ENCODE measurements at places on chromosomes 7 and 10.

DNA sequence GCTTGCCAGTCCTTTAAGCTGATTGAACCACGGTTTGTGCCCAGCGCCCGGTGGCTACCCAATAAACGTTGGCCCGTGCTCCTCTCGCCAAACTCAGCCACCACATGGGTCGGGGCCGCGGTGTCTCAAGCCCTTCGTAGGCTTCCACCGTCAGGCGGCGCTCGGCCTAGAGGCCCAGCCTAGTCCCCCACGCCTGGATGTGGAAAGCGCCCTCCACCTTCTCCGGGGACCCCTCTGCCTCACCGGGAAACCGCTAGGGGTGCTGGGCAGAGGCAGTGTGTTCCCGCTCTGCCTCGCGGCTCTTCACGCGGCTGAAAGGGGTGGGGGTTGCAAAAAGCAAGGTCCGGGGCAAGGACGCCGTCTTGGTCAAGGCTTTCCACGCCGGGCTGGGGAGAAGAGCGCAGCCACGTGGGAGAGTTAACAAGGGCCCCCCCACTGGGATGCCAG lies 29.8 kb downstream of the LEP start:
- no peak for DNase-seq

DNA sequence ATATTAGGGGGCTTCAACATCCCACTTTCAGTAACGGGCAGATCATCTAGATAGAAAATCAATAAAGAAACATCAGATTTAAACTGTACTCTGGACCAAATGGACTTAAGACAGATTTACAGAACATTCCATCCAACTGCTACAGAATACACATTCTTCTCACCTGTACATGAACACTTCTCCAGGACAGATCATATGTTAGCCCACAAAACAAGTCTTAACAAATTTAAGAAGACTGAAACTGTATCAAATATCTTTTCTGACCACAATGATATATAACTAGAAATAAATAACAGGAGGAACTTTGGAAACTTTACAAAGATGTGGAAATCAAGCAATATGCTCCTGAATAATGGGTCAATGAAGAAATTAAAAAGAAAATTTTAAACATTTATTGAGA lies 86.7 kb downstream of the MICU1 start:
- no peak for DNase-seq

GRCh38 chr10:95430231-95430951 lies 130.8 kb downstream of the SORBS1 start:
- no peak for DNase-seq

- DNase-seq, result no peak
Measured at GRCh38 chr10:85433248-85433647, 933.3 kb downstream of the GRID1 start.

- DNase-seq, result no peak
Measured at GRCh38 chr7:7687800-7688199, 30.6 kb downstream of the RPA3 start.

- no peak for DNase-seq
Measured at GRCh38 chr10:110828525-110828924, 43.2 kb upstream of the PDCD4 start.

- DNase-seq, result no peak
Measured at GRCh38 chr7:158572000-158572828, 15.4 kb downstream of the PTPRN2 start.

GRCh38 chr7:90708841-90709317 lies 112.8 kb downstream of the CDK14 start:
- no peak for DNase-seq

DNA sequence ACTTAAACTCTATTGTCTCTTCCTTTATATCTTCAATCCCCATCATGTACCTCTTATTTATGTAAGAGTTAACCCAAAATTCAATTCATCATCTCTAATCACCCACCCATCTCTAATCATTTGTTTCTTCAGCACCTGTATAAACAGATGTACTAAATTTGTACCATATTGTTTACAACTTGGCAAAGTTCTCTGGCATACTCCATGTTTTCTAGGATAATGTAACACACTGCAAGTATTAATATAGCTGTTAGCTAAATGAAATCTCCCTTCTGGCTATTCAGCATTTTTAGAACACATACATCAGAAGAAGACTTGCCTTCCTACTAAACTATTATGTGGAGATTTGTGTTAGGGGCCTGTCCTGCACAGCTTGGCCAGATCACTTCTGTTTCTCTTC lies 33.1 kb downstream of the MALSU1 start:
- no peak for DNase-seq

- DNase-seq, result no peak
Measured at GRCh38 chr10:113982296-113982695, 61.4 kb upstream of the ADRB1 start.

GRCh38 chr7:83153419-83153818 lies 9.3 kb downstream of the PCLO start:
- no peak for DNase-seq

GRCh38 chr7:151658778-151659177 lies 139.1 kb upstream of the RHEB start:
- DNase-seq, result no peak

- DNase-seq, result no peak
Measured at GRCh38 chr10:117927332-117927731, 119.4 kb downstream of the RAB11FIP2 start.

DNA sequence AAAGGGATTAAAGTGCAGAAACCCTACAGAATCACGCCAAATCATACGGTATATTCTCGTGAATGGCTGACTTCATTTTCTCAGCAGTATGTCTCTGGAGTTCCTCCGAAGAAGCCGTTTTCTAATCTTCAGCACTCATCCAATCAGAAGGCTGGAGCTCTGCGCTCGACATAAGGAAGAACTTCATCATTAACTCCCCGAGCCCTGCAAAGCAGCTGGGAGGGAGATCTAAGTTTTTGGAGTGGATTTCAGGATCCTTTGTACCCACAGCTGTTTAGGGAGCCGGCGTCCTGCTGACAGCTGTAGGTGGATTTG lies 40.7 kb upstream of the SDK1 start:
- DNase-seq, result no peak

GRCh38 chr7:875476-876076 lies 778 bp upstream of the GET4 start:
- DNase-seq, result no peak

DNA sequence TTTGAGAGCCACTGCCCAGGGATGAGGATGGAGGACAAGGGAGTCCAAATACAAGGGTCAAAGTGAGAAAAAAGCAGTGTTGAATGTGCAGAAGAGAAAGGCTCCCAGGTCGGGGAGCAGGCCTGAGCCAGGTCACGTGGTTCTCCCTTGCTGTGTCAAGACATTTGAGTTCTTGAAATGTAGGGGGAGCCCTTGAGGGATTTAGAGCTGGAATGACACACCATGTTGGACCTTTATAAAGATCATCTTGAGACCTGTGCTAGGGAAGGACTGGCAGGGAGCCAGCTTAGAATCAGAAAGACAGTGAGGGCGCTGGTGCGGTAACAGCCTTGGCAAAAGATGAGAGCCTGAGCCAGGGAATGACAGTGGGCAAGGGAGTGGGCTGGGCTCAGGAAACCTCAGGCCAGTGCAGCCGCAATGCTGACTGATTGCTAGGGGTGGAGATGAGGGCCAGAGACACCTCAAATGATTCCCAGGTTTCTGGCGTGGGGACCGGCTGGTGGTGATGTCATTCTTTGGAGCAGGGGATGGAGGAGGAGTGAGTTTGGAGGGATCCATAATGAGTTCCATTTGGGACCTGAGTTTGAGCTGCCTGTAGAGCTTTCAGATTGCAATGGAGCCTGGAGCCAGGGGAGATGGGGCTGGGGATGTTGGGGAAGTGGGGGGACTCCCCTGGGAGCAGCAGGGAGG lies 120.1 kb downstream of the PTPN20 start:
- no peak for DNase-seq

DNA sequence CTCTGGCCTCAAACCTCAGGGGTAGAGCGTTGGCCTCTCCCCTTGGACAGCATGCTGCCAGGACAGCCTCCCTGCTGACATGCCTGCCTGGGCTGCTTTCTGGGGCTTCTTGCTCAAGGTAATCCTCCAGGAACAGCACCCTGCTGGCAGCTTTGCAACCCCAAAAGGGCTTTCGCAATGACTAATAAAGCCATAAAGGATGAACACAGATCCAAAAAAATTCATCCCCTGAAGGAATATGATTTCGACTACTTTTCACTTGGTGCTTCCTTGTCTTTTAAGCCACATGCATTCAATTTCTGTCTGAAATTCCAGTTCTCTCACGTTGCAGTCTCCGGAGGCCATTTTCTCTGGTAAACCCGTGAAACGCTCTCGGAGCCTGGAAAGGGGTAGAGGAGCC lies 15.1 kb upstream of the SH3PXD2A start:
- DNase-seq, result no peak

DNA sequence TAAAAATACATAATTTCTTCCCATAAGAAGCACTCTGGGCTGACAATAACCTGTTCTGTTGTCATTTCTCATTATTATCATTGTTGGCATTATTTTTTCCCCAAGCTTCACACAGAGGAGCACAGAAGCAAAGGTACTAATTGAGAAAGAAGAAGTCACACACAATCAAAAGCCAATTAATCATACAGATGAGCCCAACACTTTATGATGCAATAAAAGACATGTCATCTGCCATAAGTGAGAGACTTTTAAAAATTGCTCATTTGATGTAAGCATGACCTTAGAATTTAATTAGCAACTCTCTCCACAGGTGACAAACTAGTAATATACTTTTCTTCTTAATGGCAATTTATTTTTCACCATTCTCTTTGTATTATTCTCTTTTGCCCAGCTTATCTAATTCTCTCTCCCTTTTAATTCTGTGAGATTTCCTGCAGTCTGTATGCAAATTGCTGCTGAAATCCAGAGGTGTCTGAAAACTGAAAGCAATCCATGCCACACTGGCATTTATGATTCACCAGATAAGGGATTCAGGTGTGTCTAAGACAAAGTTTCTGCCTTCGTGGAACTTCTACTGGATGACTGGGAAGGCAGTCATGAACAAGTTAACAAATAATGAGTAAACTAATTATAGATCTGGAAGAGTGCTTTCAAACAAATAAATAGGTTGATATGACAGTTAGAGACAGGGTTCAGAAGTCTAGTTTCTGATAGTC lies 203.5 kb downstream of the CHCHD3 start:
- DNase-seq, result no peak

DNA sequence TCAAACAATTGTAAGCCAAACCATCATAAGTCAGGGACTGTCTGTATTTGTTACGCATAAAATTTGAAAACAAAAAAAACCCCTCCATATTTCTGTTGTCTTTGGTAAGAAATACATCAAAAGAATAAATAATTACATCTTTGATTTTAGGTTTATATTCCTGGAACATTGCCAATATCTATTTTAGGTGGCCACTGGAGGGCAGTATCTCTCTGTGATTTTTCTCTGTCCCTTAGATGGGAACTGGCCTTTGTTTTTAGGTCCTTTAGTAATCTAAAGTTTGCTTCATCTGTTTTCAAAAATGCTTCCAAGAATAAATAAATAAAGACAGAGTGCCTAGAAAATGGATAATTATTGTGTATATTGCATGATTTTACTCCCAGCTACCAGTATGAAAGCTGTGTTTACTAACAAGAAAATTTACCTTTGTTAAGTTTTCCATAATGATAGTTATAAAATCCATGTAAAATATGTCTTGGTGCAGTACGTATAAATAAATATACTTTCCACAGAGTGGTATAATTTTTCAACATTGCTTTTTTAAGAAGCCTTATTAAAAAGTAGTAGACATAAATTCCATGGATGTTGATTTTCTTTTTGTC lies 64.2 kb downstream of the PHYHIPL start:
- DNase-seq, result no peak

DNA sequence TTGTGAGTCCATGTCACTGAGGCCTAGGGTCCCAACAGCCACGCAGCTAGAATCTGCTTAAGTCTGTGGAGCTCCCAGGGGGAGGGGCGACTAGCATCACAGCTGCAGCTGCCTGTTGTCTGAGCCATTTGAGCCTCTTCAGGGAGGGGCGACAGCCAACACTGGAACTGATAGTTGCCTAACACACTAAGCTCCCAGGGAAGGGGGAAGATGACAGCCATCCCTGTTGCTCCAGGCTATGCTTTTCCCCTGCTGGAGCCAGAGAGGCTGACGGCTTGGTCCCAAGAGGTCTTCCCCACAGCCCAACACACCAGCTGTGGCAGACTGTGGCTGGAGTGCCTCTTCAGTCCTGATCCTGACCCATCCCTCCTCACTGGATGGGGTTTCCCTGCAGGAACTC lies 817.5 kb downstream of the NXPH1 start:
- DNase-seq, result no peak

- DNase-seq, result no peak
Measured at GRCh38 chr7:47609803-47610452, 28.0 kb upstream of the TNS3 start.

- no peak for DNase-seq
Measured at GRCh38 chr7:98698976-98699375, 81.9 kb downstream of the NPTX2 start.

DNA sequence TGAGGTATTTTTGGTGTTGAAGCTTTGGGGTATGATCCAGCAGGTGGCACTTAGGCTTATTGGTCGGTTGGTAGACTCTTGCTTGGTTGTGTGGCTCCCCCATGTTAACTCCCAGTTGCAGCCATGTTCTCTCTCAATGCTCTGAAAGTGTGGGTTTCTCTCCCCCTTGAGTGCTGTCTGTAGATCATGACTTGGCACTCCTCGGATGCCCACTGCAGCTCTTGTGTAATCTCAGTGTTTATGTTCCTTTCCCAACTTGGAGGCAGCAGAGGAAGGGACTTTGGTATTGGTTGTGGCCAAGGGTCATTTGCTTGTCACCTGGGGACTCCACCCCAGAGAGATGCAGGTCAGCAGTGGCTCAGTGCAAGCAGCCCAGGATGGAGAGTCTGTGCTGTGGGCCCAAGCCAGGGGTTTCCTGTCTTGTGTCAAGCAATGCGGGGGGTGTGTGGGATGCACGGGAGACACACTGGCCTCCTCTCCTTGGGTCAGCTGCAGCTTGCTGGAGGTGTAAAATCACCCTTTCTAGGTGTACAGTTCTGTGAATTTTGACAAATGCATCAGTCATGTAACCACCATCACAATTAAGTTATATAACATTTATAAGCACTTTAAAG lies 36.9 kb downstream of the PIK3CG start:
- no peak for DNase-seq

DNA sequence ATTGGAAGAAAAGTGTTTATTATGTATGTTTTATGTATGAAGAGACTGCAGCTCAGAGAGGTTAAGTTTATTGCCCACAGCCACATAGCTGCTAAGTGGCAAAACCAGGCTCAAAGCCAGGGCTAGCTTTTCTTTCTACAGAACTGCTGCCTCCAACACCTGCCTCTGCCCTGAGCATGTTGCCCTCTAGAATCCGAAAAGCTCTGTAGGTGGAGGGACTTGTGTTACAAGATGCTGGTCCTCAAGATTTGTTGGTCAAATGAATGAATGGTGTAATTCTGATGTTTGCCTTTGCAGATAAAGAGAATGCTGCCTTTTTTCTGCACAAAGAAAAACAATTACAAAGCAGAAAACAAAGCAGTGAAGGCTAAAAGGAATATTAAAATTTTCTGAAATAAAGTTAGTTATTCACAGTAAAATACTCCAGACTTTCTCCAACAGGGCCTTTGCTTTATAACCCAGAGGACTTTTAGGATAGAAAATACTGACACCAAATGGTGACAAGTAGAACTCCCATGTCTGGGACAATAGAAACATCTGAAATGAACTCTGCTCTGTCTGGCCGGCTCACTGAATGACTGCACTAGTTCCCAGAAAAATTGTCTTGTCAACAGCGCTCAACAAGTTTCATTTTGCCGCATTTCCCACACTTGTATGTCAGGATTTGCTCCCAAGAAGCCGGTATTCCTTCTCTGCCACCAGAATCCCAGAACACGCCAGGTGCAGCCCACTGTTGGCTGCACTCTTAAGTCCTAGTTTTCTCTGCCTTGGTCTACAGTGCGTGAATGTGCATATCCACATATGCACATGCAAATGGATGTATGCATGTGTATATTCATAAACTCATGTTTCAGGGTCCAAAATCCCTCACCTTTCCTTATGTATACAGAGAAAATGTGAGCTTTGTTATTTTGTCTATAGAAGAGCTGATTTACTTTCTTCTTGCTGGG lies 11.0 kb upstream of the DNTT start:
- DNase-seq, result no peak
